ENCODE measurements at places on chromosomes 11 and 22.

DNA sequence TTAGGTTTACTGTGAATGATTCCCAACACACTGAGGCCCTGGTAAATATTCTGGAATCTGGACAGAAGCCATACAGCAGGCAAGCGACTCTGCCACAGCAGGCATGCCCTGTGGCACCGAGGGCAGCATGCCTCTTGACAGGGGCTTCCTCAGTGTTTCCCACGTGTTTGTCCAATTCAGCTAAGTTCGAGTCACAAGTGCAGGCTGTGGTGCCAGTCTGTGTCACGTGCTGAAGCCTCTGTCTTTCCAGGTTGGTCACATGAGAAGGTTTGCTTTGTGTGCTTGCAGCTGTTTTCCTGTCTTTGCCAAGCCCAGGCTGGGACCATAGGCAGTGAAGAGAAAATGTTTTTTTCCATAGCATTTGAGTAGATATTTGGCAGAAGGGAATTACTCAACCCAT, 2.4 kb upstream of the PPFIBP2 start:
- no peak for DNase-seq

GRCh38 chr11:27281740-27282590, 81.0 kb downstream of the CCDC34 start:
- DNase-seq = no peak

DNA sequence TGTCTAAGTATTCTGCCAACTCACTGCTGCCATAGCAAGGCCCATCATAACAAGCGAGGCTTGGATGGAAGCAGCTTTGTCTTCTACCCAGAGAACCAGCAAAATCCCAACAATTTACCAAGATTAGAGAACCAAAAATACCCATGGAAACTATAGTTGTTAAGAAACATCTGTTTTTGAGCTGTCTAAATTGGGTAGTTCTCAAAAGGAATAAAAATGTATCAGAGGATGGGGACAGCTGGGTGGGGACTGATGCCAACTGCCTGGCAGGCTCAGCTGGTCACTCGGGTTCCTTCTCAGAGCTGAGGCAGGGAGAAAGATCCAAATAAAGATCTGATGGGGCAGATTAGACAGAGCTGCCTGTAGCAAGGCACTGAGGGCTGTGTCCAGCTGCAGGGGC, 85.9 kb upstream of the GRK3 start:
- no peak for DNase-seq

GRCh38 chr11:97325693-97326092, 935.9 kb downstream of the JRKL start:
- DNase-seq = no peak

GRCh38 chr11:17117262-17117661, 39.8 kb upstream of the RPS13 start:
- DNase-seq = no peak

DNA sequence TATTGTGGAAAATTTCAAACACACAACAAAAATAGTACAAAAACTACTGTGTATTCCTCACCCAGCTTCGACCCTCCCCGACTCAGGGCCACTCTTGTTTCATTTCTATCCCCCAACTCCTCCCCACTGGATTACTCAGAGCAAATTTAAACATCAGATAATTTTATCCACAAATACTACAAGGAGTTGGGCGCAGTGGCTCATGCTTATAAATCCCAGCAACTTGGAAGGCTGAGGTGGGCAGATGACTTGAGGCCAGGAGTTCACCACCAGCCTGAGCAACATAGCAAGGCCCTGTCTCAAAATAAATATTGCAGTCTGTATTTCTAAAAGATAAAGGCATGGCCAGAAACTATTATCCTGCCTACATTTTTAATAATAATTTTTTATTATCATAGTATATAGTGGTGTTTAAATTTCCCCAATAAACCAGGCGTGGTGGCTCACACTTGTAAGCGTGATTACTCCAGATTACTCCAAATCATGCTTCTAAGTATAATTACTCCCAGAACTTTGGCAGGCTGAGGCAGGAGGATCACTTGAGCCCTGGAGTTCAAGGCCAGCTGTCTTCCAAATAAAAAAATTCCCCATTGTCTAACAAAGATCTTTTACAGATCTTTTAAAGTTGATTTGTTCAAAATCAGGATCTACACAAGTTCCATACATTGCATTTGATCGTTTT, 39.8 kb downstream of the LRRC32 start:
- no peak for DNase-seq

- DNase-seq = no peak
Observed at GRCh38 chr22:44964722-44965078, 45.1 kb downstream of the PHF21B start.

GRCh38 chr11:16812274-16812673, 73.8 kb downstream of the C11orf58 start:
- DNase-seq = no peak

DNA sequence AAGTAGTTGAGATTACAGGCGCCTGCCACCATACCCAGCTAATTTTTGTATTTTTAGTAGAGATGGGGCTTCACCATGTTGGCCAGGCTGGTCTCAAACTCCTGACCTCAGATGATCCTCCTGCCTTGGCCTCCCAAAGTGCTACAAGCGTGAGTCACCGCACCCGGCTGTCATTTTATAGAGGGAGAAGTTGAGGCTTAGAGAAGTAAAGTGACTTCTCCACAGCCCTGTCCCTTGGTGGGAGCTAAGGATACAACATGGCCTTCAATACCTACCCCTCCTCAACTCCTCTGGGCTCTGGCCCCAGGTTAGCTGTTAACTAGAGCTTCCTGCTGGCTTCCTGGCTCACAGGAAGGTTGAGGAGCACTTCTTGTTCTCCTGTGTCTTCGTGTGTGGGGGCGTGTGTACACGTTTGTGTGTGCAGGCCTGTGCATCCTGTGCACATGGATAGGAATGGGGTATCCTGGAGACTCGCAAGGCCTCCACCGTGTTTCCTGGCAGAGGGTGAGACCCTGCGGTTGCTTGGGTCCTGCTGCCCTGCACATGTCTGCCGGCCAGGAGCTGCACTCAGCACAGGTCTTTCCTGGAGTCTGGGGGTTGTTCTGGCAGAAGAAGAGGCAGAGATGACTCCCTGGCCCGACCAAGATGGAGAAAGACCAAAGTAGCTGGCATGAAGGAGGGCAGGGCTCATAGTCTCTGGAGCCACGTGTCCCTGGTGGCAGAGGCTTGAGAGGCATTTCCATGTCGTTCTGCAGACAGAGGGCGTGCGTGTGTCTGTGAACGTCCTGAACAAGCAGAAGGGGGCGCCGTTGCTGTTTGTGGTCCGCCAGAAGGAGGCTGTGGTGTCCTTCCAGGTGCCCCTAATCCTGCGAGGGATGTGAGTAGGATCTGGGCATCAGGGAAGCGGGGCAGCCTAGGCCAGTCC, 2.4 kb downstream of the SIDT2 start:
- DNase-seq = no peak

- DNase-seq = no peak
Observed at GRCh38 chr11:112025707-112026106, 499 bp downstream of the DLAT start.

GRCh38 chr22:38236786-38237185, 35.0 kb downstream of the MAFF start:
- no peak for DNase-seq

DNA sequence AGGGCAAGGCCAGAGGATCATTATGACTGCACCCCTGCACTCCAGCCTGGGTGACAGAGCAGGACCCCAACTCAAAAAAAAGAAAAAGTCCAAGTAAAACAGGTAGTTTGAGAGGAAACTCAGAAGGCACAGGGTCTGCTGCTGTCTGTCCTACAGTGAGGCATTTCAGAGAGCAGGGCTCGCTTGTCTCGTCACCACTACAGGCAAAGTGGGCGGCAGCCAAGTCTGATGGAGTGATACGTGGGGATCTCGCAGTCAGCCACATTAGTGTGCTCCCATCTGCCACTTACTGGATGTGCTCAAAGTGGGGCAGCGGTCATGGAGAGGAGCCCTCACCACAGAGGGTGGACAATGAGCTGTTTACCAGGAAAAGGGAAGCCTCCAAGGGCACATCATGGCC, 42.1 kb downstream of the PI4KA start:
- DNase-seq = no peak

DNA sequence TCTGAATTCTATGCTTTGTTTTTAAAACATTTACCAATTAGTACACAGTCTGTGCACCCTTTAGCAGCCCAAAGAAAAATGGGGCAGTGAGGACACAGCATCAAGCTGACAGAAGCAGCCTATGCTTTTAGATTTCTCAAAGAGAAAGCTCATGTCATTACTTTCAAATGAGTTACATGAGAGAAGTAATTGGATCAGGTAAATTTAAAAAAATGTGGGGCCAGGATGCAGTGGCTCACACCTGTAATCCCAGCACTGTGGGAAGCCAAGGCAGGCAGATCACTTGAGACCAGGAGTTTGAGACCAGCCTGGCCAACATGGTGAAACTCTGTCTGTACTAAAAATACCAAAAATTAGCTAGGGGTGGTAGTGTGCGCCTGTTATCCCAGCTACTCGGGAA, 57.7 kb downstream of the APOL5 start:
- DNase-seq = no peak

DNA sequence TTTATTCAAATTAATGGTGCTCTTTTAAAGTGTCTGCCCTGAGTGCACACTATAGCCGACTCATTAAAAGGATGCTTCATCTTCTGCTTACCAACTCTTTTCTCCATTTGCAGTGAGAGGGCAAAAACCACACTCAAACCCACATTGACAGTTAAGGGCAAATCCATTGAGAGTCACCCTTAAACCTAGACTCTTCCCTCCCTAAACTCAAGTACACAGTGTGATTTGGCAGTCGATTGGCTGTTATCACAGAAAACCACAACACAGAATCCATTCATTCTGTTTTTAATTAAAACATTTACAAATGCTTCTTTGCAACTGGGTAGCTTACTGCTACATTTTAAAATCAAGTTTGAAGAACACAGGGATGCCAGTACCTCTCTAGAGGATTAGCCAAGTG, 120.0 kb downstream of the CADM1 start:
- DNase-seq = no peak

DNA sequence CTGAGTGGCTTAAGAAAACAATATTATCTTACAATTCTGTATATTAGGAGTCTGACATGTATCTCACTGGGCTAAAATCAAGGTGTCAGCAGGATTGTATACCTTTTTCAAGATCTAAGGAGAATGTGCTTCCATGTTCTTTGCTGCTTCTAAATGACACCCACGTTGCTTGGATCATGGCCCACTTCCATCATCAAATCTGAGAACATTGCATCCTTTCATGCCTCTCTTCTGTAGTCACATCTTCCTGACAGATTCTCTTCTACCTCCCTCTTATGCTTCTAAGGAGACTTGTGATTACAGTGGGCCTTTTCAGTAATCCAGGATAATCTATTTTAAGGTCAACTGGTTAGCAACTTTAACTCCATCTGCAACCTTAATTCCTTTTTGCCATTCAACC, 499.4 kb downstream of the FAM181B start:
- no peak for DNase-seq

GRCh38 chr11:120432056-120433018, 79.2 kb upstream of the GRIK4 start:
- no peak for DNase-seq

DNA sequence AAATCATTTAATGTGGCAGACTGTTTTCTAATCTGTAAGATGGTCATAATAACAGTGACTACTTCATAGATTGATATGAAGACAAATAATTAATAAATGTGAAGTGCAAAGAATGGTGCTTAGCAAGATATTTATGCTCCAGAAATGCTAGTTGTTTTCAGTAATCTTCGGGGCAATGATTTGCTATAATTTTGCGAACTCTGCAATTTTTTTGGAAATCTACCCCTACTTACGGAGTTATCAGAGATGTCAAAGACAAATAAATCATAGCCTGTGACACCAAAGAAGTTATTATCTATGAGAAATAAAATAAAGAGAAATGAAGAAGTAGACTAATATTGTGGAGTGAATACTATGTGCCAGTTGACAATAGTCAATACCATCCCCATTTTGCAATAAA, 634.1 kb upstream of the LRRC4C start:
- no peak for DNase-seq

GRCh38 chr11:71420455-71421241, 27.5 kb downstream of the DHCR7 start:
- no peak for DNase-seq

- DNase-seq = no peak
Observed at GRCh38 chr11:43735961-43736360, 55.4 kb downstream of the HSD17B12 start.

DNA sequence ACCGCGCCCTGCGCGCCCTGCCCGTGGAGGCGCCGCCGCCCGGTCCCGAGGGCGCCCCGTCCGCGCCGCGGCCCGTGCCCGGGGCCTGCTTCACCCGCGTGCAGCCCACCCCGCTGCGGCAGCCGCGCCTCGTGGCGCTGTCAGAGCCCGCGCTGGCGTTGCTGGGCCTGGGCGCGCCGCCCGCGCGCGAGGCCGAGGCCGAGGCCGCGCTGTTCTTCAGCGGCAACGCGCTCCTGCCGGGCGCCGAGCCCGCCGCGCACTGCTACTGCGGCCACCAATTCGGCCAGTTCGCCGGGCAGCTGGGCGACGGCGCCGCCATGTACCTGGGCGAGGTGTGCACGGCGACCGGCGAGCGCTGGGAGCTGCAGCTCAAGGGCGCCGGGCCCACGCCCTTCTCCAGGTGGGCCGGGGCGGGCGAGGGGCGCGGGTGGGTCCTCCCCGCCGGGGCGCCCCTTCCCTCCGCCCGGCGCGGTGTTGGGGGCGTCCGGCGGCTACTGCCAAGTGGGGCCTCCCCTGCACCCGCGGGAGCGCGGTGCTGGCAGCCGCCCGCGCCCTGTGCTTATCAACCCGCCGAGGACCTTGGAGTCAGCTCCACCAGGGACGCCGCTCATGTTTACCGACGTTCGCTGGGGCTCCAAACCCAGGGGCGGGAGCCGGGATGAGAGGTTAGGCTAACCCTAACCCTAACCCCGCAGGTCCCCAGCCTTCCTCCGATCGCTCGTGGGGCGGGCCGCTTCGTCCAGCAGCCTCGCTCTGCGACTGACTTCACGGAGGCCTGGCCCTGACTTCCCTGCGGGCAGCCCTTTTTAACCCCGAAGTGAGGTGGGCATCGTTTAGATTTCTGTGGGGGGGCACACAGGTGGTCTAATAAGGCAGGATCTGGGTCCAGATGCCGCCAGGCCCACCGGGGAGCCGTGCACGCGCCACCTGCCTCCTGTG, 649 bp downstream of the SELENOO start:
- DNase-seq = no peak

DNA sequence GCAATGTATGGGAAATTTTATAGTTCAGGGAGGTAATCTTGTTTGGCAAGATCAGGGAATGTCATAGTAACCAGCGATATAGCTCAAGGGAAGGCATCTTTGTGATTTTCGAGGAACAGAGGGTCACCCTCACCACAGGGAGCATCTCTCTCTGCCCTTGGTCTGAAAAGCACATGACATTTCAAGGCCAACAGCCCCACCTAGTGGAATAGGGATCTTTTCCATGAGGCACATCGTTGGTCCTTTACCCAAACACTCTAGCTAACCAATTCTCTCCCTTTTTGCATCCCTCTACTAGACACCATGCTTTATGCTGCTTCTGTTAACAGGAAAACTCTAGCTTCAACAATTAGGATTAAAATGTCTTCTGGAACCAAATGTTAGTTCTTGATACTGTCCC, 179.0 kb downstream of the GRM5 start:
- DNase-seq = no peak

- no peak for DNase-seq
Observed at GRCh38 chr11:14314127-14314526, 44.9 kb downstream of the RRAS2 start.
